ENCODE measurements at places on chromosomes 5 and 9. TPM values are rescaled to one million over a fixed set of nuclear protein-coding genes. Genes with fewer than 3 reads are reported as not detected.

- no peak for DNase-seq
Measured at GRCh38 chr5:165620394-165620793, 2115.0 kb downstream of the MAT2B start.

- no peak for DNase-seq
Measured at GRCh38 chr9:136045595-136046553, 49.2 kb downstream of the NACC2 start.

DNA sequence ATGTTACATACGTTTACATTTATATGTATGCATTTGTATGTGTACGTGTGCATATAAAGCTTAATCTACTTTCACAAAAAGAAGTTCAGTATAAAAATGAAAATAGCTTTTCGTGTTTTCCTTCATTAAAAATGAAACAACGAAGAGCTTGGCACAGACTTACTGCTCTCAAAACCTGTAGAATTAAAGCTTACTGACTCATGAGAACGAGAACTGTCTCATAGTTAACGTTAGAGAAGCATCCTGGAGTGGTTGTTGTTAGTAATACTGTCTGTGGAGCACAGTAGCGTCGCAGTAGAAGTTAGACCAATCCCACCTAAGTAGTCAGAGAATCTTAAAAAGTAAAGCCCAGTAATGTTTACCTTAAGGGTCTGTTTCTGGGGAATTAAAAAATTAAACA lies 1.3 kb downstream of the MAT2B start:
- no peak for DNase-seq

- DNase-seq = no peak
Measured at GRCh38 chr5:107580889-107581820, 89.6 kb downstream of the EFNA5 start.

DNA sequence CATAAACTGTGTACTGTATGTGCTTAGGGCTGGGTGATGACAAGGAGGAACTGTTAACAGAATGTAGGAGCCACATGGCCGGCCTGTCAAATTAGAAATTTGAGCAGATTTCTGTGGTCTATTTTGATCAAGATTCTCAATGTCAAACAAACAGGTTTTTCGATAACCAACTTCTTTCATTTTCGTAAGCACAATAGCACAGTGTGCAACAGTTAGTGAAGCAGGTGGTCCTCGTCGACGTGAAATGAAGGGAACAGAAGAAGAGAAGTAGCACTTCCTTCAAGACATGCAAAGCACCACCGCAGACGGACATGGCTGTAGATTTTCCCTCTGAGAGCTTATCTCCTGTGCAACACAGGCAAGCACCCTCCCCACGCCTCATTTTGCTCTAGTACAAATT lies 252.1 kb downstream of the CRB2 start:
- no peak for DNase-seq

DNA sequence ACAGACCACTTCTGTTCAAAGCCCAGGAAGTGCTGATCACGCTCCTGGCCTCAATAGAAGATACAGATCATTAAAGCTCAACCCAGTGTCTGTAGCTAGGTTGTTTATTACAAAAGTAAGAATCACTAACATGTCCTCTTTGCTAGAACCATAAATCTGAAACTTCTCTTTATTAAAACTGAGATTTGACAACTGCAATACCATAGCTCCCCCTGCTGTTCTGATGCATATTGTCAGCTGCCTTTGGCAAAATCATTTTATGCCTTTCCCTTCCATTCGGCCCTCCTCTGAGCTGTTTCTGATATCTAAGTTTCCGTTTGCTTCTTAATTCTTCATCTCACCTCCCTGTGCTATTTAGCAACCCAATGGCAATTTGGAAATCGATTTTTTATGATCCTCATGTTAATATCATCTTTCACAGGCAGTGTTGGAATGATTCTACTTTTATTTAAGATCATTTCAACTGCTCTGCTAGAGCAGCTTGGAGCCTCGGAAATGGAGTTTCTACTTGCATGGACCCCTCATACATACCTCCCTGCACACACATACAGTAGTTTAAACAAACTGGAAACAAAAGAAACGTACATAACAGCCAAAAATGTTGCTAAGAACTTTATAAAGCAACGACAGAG lies 998.8 kb downstream of the MAT2B start:
- no peak for DNase-seq

DNA sequence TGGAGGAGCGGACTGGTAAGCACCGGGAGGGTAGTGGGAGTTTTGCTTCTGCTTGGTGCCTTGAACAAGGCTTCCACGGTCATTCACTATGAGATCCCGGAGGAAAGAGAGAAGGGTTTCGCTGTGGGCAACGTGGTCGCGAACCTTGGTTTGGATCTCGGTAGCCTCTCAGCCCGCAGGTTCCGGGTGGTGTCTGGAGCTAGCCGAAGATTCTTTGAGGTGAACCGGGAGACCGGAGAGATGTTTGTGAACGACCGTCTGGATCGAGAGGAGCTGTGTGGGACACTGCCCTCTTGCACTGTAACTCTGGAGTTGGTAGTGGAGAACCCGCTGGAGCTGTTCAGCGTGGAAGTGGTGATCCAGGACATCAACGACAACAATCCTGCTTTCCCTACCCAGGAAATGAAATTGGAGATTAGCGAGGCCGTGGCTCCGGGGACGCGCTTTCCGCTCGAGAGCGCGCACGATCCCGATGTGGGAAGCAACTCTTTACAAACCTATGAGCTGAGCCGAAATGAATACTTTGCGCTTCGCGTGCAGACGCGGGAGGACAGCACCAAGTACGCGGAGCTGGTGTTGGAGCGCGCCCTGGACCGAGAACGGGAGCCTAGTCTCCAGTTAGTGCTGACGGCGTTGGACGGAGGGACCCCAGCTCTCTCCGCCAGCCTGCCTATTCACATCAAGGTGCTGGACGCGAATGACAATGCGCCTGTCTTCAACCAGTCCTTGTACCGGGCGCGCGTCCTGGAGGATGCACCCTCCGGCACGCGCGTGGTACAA lies 556 bp downstream of the PCDHGC3 start:
- no peak for DNase-seq

- peak; percentile 44 for DNase-seq
Measured at GRCh38 chr5:170603578-170604565, 100.1 kb downstream of the KCNIP1 start.

GRCh38 chr5:159343295-159344094 lies 13.2 kb upstream of the IL12B start:
- no peak for DNase-seq

GRCh38 chr5:16065831-16066230 lies 113.8 kb downstream of the MARCHF11 start:
- no peak for DNase-seq

GRCh38 chr5:32182463-32183063 lies 8.4 kb upstream of the GOLPH3 start:
- DNase-seq = no peak

DNA sequence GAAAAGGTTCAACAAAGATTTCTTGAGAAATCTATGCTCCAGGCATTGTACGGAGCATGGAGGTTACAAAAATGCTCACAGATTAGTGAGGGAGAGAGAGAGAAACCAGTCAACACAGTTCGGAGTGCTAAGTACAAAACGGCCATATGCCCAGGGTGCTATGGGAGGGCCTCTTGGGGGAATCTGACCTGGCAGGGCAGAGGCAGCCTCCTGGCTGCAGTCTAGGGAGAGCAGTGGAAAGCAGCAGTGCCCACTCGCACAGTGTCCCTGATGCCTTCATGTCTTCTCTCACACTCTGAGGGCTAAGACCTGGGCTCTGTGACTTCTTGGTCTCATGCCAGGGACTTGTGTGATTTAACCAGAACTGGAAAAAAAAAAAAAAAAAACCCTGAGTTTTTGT lies 29.8 kb upstream of the SMC5 start:
- DNase-seq = no peak

GRCh38 chr5:157449011-157449723 lies 10.8 kb upstream of the NIPAL4 start:
- DNase-seq = no peak

- DNase-seq = no peak
Measured at GRCh38 chr5:1490376-1490775, 33.4 kb downstream of the LPCAT1 start.

DNA sequence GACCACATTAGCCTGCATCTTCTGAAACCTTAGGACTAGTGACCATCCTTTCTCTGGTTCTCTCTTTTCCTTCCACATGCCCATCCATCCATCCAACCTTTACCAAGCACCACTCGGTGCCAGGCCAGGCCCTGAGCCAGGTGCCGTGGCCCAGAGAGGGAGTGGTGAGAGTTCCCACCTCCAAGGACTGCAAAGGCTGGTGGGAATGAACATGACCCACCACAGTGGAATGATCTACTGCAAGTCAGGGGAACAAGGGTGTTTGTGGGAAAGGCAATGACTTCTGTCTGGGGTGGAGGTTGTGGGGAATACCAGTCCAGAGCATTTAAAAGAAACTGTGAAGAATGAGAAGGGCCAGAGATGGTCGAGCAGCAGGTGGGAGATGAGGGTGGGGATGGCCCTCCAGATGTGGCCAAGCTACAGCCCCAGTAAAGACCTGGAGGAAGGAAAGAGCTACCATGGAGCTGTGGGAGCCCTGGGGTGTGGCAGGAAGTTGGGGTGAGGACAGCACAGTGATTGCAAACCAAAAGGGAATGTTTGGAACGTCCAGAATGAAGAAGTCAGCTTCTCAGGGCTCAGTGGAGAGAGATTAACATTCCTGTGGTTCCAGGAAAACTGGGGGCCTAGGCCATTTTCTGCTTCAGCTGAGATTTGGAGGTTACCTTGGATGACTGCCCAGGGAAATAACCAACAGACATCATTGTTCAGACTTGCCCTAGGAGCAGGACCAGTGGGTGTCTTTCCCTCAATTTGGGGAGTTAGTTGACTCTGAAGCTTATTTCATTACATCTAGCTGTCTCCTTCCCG lies 30.7 kb upstream of the CORO2A start:
- DNase-seq = no peak

DNA sequence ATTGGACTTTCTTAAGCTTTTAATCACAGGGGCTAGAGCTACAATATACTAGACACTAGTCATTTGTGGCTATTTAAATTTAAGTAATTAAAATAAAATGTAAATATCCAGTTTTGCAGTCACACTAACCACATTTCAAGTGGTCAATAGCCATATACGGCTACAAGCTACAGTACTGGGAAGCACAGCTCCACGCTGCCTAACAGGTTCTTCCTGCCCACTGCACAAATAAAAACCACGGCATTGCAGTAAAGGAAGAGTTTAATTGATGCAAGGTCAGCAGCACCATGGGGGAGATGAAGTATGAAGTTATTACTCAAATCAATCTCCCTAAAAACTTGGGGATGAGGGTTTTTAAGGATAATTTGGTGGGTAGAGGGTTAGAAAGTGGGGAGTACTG lies 134.1 kb downstream of the LURAP1L start:
- DNase-seq = no peak

DNA sequence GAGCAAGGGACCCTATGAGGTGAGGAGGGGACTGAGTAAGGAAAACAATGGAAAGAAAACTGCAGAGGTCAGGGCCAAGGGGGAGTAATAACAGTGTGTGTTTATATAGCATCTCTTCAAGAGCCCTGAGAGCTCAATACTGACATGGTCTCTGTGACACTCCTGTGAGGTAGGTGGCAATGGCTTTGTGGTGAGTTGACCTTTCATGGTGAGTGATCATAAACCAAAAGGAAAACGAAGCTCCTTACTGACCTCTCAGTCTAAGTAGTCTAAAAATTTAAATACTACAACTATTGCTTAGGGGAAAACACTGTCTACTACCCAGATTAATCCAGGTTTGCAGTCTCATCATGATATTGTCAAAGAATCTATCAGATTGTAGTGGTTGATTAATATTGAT lies 130.9 kb downstream of the SNCAIP start:
- DNase-seq = no peak

DNA sequence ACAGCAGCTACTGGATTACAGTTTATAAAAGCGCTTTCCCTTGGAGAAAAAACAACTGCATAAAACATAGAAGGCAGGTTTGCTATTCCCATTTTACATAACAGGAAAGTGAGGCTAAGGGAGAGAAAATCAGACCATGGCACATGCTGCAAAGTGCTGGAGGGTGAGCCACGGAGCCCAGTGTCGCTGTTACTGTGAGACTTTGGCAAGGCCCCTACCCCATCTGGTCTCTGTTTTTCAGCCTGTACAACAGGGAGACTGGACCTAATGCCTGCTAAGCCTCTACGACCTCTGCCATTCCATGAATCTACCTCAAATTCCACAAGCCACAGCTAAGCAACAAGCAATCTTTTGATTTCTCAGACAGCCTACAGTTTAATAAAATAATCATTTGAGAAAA lies 139.2 kb downstream of the GABBR2 start:
- no peak for DNase-seq

DNA sequence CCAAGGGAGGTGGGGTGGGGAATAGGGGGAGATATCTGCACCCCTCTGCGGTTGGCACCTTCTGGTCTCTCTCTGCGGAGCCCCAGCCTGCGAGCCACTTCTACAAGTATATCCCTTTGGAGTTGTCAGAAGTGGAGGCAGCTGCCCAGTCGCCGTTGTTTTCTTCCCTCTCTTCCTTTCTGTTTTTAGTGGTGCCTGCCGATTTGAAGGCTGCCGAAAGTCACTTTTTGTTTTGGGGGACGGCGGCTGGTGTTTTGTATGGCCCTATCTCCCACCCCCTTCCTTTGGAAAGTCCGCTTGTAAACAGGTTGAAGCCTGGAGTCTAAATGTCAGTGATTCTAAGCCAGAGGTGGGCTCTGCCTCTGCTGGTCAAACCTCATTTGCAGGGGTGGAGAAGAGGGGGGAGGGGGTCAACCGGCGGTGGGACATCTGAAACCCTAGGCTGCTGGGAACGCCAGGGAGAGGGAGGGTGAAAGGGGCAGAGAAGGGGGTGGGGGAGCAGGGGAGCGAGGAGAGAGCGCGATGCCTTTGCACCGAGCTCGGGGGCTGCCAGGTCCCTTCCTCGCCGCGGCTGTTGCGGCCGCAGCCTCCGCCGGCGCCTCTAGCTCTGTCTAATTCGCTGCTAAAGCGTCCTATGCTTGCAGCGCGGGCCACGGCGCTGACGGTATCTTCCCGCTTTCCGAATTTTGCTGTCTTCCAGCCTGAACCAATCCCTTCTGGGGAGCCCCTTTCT lies at the start of gene FGF10:
FGF10 (minus strand) TSS at position 331 of the 733 bp plus-strand sequence. CDS start 738 bp downstream, outside the sequence.
- DNase-seq = no peak

GRCh38 chr5:115469904-115470516 lies 74.6 kb downstream of the FEM1C start:
- no peak for DNase-seq

GRCh38 chr9:22147813-22148527 lies 138.9 kb upstream of the CDKN2B start:
- DNase-seq = no peak

- no peak for DNase-seq
Measured at GRCh38 chr9:89106224-89106851, 72.3 kb downstream of the SHC3 start.

Gene CFAP90
- not detected for total RNA-seq

Gene IL4
- not detected for total RNA-seq

Gene C5orf34
- 1.9 TPM for total RNA-seq

Gene MEF2C
- total RNA-seq = 25.4 TPM

Gene SNCAIP
- 2.6 TPM for total RNA-seq

Gene PAXX
- total RNA-seq = 36.8 TPM

Gene ACTBL2
- total RNA-seq = 0.10 TPM

Gene TMEM171
- total RNA-seq = 3.6 TPM

Gene FOXE1
- not detected for total RNA-seq

Gene ORM1
- total RNA-seq = not detected

Gene CDH9
- total RNA-seq = not detected

Gene GARIN3
- total RNA-seq = not detected

Gene OTP
- not detected for total RNA-seq

Gene LRRC19
- total RNA-seq = not detected

All from chondrocyte (in vitro differentiated cells).